Gastrocnemius medialis (tissue), 4 donors: ENCODE measurements at places on chromosomes 7 and 10. TPM values are rescaled to one million over a fixed set of nuclear protein-coding genes. Genes with fewer than 3 reads are reported as not detected.

DNA sequence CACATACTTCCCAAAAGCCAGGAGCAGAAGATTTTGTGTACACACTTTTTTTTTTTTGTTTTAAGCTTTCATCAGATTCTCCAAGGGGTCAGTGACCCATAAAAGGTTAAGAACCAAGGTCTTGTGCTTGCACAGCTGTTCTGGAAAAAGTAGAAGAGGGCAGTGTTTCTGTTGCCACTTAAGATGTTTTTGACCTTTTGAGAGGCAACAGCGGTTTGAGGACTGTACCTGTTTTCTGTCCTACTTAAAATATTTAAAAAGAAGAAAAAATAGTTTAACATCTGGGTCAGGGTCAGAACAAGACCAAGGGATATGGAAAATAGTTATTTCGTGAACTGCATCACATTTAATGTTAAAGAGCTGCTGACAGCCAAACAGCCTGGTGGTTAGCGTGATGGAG, 32.9 kb downstream of the AUTS2 start:
- no peaks in the 10 kb centered on the region for H3K36me3 ChIP-seq
- H3K27ac ChIP-seq: no peak overlapping the region
- H3K27me3 ChIP-seq: no peaks in the 10 kb centered on the region
- no peak overlapping the region for H3K4me3 ChIP-seq
- no peak for DNase-seq

NXPH1 gene
- total RNA-seq: not detected

DNA sequence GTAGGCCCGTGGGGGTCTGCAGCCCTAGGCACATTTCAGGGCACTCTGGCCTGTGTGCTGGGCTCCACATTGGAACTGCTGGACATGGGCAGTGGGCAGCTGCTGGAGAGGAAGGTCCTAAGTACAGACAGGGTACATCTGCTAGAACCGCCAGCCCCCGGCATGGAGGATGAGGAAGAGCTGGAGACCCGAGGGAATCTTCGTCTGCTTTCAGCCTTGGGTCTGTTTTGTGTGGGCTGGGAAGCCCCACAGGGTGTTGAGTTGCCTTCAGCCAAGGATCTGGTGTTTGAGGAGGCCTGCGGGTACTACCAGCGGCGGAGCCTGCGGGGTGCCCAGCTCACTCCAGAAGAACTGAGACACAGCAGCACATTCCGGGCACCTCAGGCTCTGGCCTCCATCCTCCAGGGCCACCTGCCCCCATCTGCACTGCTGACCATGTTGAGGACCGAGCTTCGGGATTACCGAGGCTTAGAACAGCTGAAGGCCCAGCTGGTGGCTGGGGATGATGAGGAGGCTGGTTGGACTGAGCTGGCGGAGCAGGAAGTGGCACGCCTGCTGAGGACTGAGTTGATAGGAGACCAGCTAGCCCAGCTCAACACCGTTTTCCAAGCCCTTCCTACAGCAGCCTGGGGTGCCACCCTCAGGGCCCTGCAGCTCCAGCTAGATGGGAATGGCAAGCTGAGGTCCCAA, 1.4 kb downstream of the HPS6 start:
- H3K27me3 ChIP-seq: no peaks in the 10 kb centered on the region
- H3K36me3 ChIP-seq: no peaks in the 10 kb centered on the region
- H3K4me1 ChIP-seq: peaks cover 31% of the 10 kb centered on the region
- DNase-seq: no peak

NUTM2D gene
- 1.3 TPM for total RNA-seq
